ENCODE measurements at places on chromosomes 11 and 22.
A peak's percentile ranks its signal among the peaks of the same experiment; 100 is the strongest.

DNA sequence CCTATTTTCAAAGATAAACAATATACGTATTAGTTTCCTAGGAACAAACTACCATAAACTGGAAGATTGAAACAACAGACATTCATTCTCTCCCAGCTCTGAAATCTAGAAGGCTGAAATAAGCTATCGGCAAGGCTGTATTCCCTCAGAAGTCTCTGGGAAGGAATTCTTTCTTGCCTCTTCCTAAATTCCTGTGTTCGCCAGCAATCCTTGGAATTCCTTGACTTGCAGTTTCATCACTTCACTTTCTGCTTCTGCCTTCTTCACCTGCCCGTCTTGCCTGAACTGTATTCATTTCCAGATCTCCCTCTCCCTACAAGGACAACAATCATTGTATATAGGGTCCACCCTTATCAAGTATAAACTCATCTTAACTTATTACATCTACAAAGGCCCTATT lies 17.7 kb upstream of the PRDM10 start:
- DNase-seq: no peak

DNA sequence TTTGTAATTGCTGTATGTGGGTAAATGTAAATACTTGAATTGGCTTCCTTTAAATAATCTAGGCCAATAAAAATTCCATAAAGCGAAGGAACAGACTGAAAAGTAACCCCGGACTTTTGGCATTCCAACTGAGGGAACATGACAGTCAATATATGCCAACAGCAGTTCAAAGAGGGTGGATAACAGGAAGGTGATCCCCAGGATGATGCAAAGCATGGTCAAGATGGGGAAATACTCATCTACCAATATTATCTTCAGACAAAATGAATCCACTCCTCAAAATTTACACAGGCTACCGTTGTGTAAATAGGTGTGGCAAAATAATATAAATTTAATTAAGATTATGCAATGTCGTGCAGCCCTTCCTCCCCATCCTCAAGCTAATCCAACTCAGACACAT lies 56.9 kb downstream of the BBOX1 start:
- DNase-seq: no peak

- DNase-seq: no peak
Observed at GRCh38 chr11:77442394-77443053, 31.4 kb downstream of the PAK1 start.

GRCh38 chr22:46195487-46196165 lies 45.3 kb downstream of the PPARA start:
- DNase-seq: no peak

GRCh38 chr22:28105988-28106387 lies 186.9 kb upstream of the PITPNB start:
- no peak for DNase-seq

DNA sequence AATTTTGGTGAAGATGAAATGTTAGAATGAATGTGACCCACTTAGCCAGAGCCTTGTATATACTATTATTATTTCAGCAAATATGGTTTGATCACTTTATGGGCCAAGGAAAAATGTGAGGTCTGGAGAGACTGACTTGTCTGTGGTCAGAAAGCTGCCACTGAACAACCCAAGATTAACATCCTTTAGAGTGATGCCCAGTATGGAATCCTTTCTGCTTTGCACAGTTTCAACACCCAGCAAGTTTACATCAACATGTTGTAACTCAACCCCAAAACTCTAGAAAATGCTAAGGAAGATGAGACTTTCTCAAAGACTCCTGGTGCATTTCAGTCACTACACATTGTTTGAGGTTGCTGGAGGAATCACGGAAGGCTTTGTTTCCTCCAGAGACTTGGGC lies 107.7 kb downstream of the SNX19 start:
- DNase-seq: no peak

DNA sequence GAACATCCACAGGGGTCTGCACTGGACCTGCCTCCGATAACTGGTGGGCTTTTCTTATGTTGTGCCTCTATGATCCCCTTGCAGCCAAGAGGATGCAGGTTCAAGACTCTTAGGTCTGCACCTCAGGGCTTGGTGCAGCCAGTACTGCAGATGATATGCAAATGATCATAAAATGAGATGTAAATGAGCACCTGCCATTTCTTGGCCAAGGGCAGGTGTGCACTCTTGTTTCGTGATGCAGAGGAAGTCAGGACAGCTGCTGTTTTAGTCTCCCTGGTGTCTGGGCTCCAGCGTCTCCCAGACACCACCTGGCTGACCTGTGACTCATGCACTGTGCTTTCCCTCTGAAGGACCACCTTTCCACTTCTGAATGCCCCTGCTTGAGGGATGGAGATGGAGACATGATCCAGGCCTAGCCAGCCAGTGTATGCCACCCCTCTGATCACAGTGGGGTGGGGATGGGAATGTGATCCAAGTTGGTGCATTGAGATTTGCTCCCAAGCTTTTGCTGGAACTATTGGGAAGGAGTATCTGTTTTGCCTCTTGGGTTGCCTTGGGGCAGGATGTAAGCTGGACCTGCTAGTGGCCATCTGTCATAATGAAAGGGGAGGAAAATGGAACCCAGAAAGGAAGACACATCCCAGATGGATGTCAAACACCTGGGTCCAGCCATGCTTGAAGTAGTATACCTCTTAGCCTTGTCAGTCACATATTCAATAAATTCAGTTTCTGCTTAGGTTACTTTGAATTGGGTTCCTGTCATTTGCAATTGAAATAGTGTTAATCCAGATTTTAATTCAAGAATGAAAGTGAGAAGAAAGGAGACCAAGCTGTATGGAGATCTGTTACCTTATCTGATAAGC lies 3.3 kb upstream of the KCNJ11 start:
- DNase-seq: no peak

GRCh38 chr11:17117262-17117661 lies 39.8 kb upstream of the RPS13 start:
- DNase-seq: no peak

- DNase-seq: no peak
Observed at GRCh38 chr11:60208951-60209350, 26.1 kb upstream of the MS4A6A start.

GRCh38 chr11:9535189-9535781 lies 38.2 kb upstream of the WEE1 start:
- DNase-seq: peak; percentile 78

DNA sequence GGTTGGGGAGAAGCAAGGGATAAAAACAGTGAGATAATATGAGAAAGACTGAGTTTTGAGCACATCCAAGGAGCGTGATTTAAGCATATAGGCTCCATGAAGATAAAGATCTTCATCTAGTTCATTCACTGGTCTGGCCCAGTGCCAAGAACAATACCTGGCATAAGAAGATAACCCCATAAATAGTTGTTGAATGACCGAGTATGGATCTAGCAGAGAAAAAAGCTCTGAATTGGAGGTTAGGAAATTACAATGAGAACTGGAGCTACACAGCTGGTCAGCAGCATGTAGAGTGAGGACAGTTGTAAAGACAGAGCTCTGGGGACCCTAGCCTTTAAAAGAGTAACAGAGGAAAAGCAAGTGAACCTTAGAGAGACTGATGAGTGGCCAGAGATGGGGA lies 33.0 kb upstream of the PAK1 start:
- no peak for DNase-seq

DNA sequence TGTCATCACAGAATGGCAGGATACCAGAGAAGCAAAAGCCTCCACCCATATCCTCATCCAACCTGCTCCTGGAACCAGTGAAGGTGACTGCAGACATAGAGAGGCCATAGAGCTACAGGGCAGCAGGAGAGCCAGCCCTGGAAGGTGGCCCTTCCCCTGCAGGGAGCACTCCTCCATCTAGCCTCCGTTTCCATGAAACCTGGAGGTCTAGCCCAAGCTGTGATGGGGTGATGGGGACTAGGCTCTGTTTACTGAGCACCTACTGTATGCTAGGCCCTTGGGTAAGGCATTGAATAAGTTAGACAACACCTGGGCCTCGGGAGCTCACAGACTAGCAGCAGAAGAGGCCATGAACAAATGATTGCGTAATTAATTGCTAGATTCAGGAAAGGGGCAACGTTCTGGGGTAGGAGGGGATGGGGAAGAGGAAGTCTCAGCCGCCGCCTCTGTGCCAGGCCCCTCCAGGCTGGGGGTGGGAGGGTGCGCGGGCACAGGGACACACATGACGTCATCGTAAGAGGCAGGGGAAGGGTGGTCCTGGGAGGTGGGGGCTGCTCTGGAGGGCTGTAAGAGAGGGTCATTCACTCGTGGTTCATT lies 784 bp upstream of the SYNGR1 start:
- DNase-seq: no peak

All from activated CD4-positive, CD25-positive, alpha-beta regulatory T cell (primary cell).